Ureter (tissue), 1 donor: ENCODE measurements at places on chromosomes 6 and 20. TPM values are rescaled to one million over a fixed set of nuclear protein-coding genes. Genes with fewer than 3 reads are reported as not detected.

VSTM2L gene
- 7.1 TPM for total RNA-seq

NRM gene
- 12.3 TPM for total RNA-seq

FOXF2 gene
- total RNA-seq: 3.4 TPM

GSTA4 gene
- total RNA-seq: 12.2 TPM

FOXP4 gene
- total RNA-seq: 25.1 TPM

PRL gene
- not detected for total RNA-seq

KCNB1 gene
- 1.6 TPM for total RNA-seq

BTN1A1 gene
- not detected for total RNA-seq

LHFPL5 gene
- total RNA-seq: not detected

C4B gene
- total RNA-seq: 152 TPM

SAMD5 gene
- total RNA-seq: 4.8 TPM

CST2 gene
- not detected for total RNA-seq
